GM04503 (cell line): ENCODE measurements at places on chromosomes 7 and 10.

- DNase-seq = no peak
Measured at GRCh38 chr7:53624356-53624755, 588.9 kb downstream of the POM121L12 start.

DNA sequence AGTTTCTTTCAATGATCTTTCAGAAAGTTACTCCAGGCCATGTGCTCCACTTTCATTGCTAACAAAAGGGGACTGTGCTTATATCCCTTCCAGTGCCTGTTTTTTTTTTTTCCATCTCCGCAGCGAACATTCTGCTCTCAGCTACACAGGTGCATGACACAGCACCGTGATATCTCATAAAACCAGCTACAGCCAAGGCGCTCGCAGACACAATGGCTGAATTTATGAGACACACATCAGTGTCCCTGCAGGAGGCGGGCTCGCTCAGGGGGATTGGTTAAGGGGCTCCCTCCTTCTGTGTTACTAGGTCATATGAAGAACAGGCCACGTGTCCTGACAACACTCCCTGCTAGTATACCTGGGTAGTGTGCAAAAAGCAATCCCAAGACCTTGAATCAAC is 245.5 kb downstream of the SKAP2 start:
- DNase-seq = no peak

GRCh38 chr7:44512736-44513135 is 22.3 kb upstream of the NUDCD3 start:
- no peak for DNase-seq

DNA sequence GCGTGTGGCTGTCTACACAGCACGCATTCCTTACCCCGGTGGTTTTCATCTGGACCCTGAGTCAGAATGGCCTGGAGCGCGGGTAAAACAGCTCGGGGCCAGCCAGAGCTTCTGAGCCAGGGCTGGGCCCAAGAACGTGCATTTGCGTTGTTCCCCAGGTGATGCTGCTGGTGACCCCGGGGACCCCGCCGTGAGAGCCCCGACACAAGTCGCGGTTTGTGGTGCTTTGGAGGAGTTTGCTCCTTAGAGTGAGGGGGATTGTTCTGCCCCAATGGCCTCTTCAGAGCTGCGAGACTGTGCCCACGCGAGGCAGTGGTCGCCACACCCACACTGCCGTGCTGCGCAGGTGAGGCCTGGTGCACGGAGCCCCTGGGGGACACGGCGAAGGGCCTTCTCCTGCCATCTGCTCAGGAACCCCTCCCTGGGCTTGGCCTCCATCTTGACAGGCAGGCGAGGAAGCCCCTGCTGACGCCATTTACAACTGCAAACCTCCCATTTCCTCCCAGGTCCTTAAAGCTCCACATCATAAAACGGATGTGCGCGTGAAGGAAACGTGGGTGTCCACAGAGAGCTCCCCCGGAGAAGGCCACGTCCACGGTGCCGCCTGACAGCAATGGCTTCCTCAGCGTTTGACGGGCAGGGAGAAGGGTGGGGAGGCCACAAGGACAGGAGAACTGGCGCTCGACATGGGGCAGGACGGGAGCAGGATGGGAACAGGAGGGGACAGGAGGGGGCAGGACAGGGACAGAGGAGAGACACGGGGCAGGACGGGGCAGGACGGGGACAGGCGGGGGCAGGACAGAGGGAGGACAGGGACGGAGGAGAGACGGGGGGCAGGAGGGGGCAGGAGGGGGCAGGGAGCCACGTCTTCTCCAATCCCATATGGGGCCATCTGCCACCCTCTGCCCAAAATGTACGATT is 477.2 kb downstream of the DNAJB6 start:
- no peak for DNase-seq

- no peak for DNase-seq
Measured at GRCh38 chr10:6578795-6579182, 1.3 kb downstream of the PRKCQ start.

- no peak for DNase-seq
Measured at GRCh38 chr7:135990258-135990657, 13.1 kb upstream of the MTPN start.

DNA sequence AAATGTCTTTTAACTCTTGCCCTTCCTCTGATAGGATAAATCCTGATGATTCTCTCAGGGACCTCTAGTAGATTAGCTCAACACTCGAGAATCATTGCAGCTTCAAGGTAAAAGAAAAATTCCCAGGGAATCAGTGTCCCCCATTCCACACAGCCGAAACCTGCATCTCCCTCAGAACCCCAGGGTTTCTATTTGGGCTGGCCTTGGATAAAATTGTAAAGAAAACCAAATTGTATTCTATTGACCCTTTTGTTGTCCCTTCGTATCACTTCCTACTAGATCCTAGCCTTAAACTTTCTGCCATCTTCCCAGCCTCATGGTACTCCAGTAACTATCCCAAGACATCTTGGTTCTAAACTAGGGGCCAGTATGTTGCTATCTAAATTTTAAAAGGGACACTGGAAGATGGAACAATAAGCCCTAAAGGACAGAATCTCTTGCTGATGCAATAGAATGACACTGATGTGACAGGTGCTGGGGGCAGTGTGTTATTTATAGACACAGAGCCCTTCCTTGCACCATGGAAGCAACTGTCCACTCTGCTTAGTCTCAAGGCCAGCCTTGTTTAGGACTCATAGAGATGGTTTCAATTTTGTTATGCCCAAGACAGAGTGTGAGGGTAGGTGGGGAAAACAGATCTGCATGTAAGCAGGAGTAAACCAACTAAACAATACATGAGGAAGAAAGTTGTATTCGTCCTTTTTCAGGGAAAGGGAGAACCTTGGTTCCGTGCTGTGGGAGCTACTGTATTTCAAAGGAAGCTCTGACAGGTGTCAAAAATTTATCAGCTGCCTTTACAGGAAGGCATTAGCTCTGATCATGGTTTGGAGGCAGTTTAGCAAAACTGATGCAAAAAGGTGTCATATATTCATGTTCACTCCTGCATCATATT is 7.6 kb downstream of the ASB15 start:
- no peak for DNase-seq

- no peak for DNase-seq
Measured at GRCh38 chr7:110573862-110574528, 516.9 kb upstream of the LRRN3 start.

DNA sequence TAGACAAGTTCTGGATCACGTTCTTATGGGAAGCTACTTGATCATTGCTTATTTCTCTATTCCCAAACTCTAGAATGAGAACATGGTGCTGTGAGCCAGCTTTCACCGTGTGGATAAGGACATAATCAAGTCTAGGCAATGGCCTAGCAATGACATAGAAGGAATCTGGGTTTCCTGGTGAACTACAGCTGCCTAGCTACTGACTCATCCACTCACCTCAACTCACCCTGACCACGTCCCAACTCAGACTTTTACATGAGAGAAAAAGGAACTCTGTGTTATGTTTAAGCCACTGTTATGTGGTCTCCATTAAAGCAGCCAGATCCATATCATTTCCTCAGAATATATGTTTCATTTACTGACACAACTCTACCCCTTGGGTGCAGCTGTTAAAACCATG is 18.8 kb upstream of the MET start:
- no peak for DNase-seq

- DNase-seq = no peak
Measured at GRCh38 chr7:114627231-114627630, 212.6 kb downstream of the FOXP2 start.

GRCh38 chr10:114444819-114445218 is 40.5 kb upstream of the AFAP1L2 start:
- no peak for DNase-seq
